NCI-H1417 (cell line): ENCODE measurements at places on chromosomes 6 and 20.

DNA sequence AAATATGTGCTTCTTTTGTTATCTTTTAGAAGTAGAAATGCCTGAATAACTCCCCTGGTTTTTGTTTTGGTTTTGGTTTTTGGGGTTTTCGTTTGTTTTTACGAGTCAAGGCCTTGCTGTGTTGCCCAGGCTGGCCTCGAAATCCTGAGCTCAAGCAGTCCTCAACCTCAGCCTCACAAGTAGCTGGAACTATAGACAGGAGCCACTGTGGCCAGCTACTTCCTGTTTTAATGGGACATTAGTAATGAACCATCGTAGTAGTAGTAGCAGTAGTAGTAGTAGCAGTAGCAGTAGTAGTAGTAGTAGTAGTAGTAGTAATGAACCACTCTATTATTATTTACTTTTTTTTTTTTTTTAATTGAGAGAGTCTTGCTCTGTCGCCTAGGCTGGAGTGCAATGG is 66.0 kb downstream of the UBR2 start:
- DNase-seq, result no peak

- DNase-seq, result no peak
Measured at GRCh38 chr20:46190478-46191167, 72.5 kb downstream of the CD40 start.

DNA sequence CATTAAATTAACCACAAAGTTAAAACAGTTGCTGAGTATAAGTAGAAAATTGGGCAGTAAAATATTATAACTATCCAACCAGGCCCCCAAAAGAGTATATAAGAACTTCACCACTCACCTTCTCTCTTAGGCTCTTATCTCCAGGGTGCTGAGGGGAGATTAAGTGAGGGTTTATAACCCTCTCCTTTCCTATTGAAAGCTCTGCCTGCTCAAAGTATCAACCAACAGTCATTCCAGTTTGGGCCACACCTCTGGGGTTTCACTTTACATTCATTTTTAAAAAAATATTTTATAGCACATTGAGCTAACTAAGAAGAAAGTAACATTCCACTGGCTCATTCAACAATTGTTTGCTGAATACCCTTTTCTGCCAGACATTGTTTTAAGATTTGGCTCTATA is 22.1 kb downstream of the GSTA4 start:
- DNase-seq, result no peak

DNA sequence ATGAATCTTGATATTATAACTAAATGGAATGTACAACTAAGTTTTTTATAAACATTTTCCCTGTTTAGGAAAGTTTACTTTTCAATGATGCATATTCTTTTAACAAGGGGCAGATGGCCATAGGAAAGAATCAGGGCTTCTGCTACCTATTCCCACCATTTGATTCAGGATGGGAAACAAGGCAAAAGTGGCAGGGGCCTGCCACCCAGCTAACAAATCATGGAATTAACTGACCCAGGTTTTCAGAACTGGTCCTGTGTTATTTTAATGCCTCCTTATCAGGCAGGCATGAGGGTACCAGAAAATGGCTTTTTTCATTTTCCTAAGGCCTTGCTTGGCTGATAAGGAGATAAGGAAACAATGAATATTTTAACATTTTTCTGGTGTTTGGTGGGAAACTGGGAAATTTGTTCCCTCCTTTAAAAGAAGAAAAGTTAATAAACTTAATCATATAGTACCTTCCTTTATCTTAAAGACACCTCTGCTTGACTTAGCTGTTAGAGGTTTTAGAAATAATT is 6.7 kb downstream of the POU3F2 start:
- no peak for DNase-seq

GRCh38 chr6:20124545-20124944 is 87.7 kb downstream of the MBOAT1 start:
- no peak for DNase-seq

DNA sequence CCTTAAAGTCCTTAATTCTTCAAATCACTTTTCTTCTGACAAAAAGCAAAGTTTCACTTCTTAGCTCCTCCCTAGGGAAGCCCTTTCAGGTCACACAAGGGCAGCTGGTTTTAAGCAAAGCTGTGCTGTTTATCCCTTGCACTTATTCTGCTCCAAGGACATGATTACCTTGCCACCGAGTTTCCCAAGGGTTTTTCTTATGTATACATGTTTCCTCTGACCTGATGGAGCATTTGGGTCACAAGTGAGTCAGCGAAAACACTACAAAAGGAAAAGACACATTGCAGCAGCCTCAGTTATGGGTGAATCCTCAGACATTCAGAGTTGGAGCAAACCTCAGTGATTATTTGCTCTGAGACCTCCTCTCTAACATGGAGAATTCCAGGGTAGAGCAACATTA is 26.6 kb upstream of the ILRUN start:
- DNase-seq, result no peak

DNA sequence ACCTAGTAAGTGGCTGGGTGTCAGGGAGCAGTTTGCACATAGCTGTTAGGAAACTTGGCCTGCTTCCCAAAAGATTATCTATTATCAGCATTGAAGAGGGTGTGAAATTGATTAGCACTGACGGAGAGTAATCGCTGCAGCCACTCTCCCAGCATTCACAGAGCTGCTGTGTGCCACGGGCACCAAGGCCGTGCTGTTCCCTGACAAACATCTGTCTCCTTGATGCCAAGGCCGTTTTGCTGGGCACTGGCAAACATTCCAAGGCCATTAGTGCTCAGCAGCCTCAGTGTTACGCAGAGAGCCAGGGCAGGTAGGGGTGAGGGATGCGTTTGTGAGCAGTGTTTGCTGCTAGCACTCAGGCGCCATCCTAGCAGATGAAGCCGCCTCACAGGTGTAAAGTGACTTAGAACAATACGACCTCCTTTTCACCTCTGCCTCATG is 57.7 kb upstream of the VSTM2L start:
- peak; percentile 56 for DNase-seq

DNA sequence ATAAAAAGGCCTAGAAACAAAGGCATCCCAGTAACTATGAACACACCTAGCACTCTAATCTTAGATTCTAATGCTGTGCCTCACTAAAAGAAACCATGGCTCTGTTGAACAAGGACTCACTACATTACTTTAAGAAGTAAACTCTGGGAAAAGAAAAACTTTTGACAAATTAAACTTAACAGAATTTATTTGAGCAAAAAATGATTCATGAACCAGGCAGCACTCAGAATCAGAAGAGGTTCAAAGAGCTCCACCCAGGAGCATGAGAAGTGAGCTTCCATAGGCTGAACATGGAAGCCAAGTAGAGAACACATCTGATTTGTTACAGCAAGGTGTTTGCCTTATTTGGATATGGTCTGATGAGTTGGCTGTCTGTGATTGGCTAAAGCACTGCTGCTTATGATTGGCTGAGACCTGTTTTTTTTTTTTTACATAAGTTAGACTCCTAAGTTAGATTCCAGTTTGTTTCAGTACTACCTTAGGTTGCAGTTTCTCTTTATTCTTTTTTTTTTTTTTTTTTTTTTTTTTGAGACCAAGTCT is 343.6 kb upstream of the SASH1 start:
- no peak for DNase-seq
